ENCODE measurements at places on chromosomes 2 and 18. TPM values are rescaled to one million over a fixed set of nuclear protein-coding genes. Genes with fewer than 3 reads are reported as not detected.

Gene DSG2
- 58.5 TPM for total RNA-seq

Gene TNFRSF11A
- total RNA-seq: 8.3 TPM

Gene LOXHD1
- total RNA-seq: not detected

Gene PDE11A
- total RNA-seq: 0.61 TPM

Gene FNDC4
- total RNA-seq: 3.9 TPM

Gene IL1A
- total RNA-seq: 0.10 TPM

Gene DSC3
- 1.8 TPM for total RNA-seq

Gene MC2R
- not detected for total RNA-seq
